Spleen (tissue), 13 donors: ENCODE measurements at places on chromosomes 6 and 20. TPM values are rescaled to one million over a fixed set of nuclear protein-coding genes. Genes with fewer than 3 reads are reported as not detected.

Gene CPXM1
- polyA plus RNA-seq = 0.41 TPM

Gene NOX3
- not detected for polyA plus RNA-seq

GRCh38 chr20:56343861-56344381 is 14.9 kb upstream of the FAM210B start:
- DNase-seq = peak; percentile 79

DNA sequence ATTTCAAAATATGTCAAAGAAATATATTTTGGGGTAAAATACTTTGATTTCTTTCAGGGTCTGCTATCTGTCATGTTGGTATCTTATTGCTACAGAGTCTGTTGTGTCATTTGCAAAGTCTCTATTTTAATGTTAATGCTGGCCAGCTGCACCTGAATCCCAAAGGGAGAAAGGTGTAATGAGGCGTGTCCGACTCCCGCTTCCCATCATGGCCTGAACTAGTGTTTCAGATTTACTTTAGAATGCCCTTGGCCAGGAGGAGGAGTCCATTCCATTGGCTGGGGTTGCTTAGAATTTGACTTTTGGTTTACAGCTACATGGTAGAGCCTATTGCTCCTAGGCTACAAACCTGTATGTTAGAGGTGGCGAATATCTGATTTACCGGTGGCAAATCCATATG is 69.3 kb downstream of the FAM50B start:
- no peak for DNase-seq

- DNase-seq = no peak
These were observed 78.3 kb downstream of the PERP start for GRCh38 chr6:138028893-138029292.

Gene PGC
- polyA plus RNA-seq = 0.48 TPM

GRCh38 chr20:62143957-62144825 is 622 bp downstream of the SS18L1 start:
- DNase-seq = peak; percentile 91

GRCh38 chr6:53347250-53347920 is 1.4 kb downstream of the ELOVL5 start:
- no peak for DNase-seq

DNA sequence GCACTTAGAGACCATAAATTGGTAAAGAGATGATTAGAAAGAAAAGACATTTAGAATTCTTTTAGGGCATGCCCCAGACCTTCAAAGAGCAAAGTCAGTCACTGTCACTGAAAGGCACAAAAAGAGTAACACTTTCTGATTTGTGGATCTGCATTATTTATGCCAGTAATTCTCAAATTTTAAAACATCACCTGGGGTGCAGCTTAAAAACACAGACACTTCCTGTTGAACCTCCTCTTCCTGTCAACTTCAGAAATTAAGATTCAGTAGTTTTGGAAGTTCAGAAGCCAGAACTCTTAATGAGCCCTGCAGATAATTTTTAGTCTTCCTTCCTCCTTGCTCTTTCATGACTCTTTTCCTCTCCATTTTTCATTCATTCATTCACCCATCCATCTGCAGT is 137.5 kb downstream of the NRN1 start:
- no peak for DNase-seq

DNA sequence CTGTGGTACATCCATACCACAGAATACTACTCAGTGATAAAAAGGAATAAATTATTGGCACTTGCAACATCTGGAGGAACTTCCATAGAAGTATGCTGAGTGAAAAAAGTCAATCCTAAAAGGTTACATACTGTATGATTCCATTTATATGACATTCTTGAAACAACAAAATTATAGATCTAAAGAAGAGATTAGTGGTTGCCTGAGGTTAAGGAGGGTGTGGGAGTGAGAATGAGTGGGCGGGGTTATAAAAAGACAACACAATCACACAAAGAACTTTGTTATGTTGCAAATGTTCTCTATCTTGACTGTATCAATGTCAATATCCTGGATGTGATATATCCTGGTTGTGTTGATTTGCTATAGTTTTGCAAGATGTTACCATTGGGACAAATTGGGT is 21.2 kb downstream of the SNRPB start:
- no peak for DNase-seq

DNA sequence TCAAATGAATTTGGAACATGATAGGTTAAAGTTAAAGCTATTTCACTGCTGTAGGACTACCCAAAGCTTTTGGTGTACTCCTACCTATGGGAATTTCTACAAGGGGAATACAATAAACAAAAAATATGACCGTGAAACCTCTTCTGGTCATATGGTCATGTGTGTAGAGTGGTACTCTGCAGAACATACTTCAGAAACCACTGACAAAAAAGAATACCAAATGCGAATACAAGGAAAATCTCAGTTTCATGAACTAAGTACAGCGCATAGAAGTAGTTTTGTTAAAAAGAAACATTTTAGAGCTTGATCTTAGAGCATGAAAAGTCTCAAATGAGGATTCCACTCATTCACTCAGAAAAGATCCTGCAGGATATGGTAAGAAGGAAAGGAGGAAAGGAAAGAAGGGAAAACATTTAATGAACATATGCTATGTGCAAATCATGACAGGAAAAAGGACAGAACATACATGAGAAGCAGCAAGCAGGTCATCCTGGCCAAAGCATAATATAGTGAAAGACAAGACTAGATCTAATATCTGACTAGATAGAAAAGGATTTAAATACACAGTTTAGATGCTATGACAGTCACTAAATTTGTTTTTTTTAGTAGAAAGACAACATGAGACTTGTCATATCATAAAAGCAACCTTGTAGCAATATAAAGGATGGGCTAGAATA is 36.5 kb downstream of the SNX14 start:
- DNase-seq = no peak

- DNase-seq = no peak
These were observed 116.8 kb downstream of the RNASET2 start for GRCh38 chr6:166839569-166839968.

DNA sequence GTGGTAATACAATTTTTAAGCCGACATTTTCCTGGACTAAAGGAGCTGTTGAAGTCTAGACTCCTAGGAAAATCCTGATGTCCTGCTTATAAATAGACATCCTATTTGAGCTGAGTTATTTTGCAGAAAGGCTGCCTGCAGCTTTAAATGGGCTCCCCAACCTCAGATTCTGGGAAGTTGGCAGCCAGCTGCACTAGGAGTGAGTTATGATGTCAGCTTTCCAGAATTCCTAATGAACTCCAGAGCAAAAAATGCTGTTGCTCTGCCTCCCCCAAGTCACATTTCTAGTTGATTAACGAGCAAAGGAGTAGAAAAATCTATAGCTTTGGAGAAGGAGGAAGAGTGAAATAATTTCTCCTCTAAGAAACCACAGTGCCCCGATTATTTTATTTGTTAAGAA is 346.3 kb upstream of the SULF2 start:
- DNase-seq = no peak

DNA sequence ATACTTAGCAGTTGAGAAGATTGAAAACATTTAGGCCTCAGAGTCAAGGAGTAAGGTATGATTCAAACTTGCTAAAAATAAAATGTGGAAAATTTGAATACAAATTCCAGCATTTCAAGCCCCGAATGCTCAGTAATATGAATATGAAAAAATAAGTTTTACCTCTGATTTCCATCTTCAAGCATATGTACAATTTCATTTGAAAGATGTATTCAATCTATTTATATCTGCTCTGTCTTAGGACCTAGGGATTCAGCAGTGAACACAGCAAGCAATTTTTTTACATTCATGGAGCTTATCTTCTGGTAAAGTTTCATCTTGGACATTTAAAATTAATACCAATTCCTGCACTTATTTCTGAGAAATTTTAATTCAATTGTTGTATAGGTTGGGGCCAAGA is 262.7 kb upstream of the FOXQ1 start:
- DNase-seq = no peak

- DNase-seq = no peak
These were observed 698.2 kb downstream of the COL12A1 start for GRCh38 chr6:74507649-74508048.

Gene SLC32A1
- polyA plus RNA-seq = not detected

DNA sequence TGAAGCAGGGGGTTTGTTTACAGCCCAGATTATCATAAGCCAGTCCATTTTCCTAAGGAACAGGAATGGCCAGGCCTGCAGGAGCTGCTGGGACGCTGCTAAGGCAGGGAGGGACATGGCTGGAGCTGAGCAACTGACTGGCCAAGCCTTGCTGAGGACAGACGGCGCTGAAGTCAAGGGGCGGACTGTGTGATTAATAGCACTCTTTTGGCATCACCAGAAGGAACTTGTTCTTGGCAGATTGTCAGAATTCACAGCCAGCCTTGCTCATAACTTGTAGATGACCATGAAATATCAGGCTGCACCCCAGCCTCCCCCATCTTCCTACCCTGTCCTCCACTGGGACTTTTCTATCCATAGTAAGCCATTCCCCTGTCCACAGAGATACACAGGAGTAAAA is 218.8 kb upstream of the RNF24 start:
- DNase-seq = no peak

GRCh38 chr6:110682460-110682853 is 132.8 kb downstream of the CDK19 start:
- no peak for DNase-seq

GRCh38 chr6:168263351-168263905 is 56.1 kb downstream of the DACT2 start:
- no peak for DNase-seq

DNA sequence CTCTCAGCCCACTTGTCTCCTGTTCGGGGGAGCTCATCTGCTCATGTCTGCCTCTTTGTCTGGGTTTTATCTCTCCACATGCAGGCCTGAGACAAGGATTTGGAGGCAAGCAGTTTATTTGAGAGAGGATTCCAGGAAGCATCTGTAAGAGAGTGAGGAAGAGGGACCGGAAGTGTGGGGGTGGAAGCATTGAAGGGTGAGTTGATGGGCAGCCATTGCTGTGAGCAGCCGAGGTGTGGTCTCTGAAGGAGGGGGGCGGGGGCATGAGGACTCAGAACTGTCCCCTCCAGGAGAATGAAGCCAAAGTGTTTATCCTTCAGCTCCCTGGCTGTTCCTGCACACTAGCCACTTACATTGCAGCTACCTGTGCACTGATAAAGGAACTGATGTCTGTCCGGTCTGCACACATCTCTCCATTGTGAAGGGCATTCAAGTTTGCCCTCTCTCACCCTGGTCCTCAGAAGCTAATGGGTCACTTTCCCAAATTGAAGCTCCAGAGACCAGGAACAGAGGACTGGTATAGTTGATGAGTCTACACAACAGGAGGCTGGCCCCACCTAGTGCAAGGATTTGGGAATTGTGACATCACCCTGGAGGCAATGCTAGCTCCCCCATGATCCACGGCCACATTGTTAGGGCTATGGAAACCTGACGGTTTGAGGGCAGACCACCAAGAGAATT is 100.5 kb upstream of the FOXA2 start:
- no peak for DNase-seq

GRCh38 chr20:22475662-22476061 is 108.7 kb downstream of the FOXA2 start:
- DNase-seq = no peak
